ENCODE measurements at places on chromosomes 3 and 15.

- no peak for DNase-seq
Observed at GRCh38 chr15:89783861-89784685, 7.9 kb downstream of the MESP2 start.

DNA sequence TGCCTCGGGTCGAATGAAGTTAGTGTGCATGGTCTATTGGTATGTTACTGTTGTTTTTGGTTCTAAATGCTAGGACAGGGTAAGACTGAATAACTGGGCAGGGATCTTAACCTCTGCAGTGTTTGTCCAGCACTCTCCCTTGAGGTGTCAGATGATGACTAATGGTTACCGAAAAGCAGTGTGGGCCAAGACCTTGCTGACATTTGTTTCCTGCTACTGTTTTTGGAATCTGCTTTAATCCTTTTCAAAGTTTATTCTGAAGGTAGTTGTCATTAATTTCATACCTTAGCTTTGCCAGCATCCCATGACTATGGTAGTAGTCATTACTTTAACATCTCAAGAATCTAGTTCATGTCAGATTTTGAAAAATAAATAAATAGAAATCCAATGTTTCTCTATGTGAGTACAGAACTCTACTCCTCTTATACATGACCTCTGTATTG lies 117.0 kb downstream of the P3H2 start:
- no peak for DNase-seq

DNA sequence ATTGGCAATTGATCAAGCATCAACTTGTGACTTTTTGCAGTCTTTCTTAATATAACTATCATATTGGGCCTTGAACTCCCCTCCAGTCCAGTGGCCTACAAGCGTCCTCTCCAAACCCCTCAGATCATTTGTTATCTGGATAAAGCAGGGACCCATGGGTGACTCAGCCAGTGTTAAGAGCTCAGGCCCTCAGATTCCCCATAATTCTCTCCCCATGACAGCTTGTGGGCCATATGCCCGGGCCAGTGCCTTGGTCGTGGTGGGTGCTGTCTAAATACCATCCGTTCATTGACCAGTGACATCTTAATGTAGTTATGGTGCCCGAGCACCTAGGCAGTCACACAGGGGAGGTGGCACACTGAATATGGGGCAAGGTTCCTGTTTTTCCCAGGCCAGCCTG lies 18.1 kb downstream of the MCF2L2 start:
- DNase-seq: no peak

GRCh38 chr3:168066882-168067281 lies 28.8 kb downstream of the GOLIM4 start:
- no peak for DNase-seq

GRCh38 chr3:108153451-108153981 lies 62.7 kb upstream of the CD47 start:
- peak; percentile 36 for DNase-seq

DNA sequence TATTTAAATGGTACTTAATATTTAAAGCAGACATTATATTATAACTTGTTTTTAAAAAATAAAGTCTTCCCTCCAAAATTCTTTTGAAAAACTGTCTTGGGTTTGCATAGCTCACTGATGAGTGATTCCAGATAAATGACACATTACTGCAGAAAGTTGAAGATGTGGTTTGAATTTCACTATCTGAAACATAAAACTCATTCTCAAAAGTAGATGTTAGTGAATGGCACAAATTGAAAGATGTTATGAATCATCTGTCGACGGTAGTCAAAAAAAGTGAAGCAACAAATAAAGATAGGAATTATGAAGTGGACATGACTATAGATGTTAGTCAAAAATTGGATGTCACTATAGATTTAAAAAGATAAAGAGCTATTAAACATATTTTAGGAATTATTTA lies 280.5 kb downstream of the GAP43 start:
- DNase-seq: no peak

DNA sequence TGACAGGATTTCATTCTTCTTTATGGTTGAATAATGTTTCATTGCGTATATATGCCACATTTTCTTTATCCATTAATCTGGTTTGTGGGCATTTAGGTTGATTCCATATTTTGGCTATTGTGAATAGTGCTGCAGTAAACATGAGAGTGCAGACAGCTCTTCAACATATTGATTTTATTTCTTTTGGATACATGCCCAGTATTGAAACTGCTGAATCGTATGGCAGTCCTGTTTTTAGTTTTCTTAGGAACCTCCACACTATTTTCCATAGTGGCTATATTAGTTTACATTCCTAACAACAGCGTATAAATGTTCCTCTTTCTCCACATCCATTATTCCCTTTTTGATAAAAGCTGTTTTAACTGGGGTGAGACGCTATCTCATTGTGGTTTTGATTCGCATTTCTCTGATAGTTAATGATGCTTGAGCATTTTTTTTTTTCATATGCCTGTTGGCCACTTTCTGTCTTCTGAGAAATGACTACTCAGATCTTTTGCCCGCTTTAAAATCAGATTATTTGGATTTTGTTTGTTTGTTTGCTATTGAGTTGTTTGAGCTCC lies 21.7 kb downstream of the AQP9 start:
- no peak for DNase-seq

- no peak for DNase-seq
Observed at GRCh38 chr15:96418146-96418545, 87.6 kb downstream of the NR2F2 start.

DNA sequence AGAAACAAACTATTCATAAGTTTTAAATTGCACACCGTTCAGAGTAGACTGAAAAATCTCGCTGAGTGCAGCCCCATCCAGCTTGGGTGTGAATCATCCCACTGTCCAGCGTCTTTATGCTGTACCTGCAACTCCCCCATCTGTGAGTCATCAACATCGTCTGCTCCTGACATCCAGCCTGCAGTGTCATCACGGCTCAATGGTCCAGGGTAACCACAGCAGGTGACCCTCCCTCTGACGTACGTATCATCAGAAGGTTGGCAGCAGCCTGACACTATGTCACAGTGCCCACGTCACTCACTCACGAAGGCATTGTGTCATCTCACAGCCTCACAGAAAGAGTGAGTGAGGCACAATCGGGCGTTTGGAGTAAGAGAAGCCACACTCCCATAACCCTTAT lies 65.2 kb downstream of the TPRA1 start:
- no peak for DNase-seq

DNA sequence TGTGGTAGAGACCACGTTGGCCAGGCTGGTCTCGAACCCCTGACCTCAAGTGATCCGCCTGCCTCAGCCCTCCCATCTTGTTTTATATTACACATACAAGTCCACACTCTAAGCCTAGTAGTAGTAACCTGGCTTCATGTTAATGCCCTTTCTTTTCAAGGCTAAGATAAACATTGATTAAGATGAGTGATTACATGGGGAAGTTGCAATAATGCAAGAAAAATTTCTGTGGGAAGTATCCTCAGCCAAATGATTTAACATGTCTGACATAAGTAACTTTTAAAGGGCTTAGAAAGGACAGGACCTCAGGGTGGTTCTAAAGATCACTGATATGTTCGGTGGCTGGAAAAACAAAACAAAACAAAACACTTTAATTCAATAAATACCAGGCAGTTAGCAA lies 72.1 kb downstream of the SFMBT1 start:
- DNase-seq: no peak

DNA sequence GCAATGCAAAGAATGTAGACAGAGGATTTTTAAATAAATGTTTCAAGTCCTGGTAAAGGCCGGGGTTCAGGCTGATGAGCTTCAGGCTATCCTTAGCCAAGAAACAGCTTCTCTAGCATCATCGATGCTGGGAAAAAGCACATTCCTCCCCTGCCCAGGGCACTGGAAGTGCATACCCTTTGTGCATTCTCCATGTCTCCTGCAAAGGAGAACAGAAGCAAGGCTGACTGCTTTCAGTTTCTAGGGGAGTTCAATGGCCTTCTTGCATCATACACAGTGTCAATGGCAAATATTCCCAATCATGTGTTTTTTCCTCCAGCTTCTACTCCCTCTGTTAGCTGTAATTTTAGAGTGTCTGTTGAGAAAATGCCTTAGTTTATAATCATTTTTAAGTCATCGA lies 59.9 kb downstream of the GPR176 start:
- DNase-seq: no peak

DNA sequence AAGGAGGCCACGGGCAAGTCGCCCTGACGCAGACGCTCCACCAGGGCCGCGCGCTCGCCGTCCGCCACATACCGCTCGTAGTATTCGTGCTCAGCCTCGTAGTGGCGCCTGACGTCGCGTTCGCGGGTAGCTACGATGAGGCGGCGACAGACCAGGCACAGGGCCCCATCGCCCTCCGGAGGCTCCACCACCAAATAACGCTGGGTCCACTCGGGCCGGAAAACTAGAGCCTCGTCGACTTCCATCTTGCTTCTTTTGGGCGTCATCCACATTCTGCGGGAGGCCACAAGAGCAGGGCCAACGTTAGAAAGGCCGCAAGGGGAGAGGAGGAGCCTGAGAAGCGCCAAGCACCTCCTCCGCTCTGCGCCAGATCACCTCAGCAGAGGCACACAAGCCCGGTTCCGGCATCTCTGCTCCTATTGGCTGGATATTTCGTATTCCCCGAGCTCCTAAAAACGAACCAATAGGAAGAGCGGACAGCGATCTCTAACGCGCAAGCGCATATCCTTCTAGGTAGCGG lies at the start of gene EPM2AIP1:
EPM2AIP1 (minus strand) TSS at position 326 of the 520 bp plus-strand sequence; CDS start at position 272, 54 bp downstream.
- peak; percentile 35 for DNase-seq

DNA sequence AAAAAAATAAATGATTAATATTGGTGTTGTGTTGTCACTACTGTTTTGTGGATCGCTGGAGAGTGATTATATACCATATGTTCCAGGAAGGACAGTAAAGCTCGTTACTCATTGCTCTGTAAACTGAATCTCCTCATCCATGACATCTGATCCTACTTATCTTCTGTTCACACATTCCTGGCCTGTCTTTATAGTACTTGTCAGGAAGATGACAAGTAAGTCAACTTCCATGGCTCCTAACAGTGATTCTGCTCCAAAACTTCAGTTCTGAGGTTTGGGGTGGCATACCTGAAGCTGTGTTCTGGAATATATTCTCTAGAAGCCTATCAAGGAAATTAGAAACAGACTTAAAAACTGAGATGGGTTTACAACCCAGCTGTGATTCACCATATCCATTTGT lies 288.9 kb downstream of the ZBBX start:
- no peak for DNase-seq

GRCh38 chr15:37004981-37005735 lies 95.2 kb downstream of the MEIS2 start:
- no peak for DNase-seq

DNA sequence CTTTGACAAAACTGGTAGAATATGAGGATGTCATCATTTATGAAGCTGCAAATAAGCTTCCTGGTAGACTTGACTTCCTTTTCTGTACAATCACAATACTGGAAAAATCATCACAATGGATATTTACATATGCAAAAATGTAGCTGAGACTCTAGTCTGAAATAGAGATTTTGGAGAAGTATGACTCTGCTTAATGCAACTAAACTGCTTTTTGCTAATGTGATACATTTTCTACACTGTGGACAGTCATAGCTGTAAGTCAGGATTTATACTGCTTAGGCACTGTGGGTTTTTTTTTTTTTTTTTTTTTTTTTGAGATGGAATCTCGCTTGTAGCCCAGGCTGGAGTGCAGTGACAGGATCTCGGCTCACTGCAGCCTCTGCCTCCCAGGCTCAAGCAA lies 34.5 kb upstream of the ST3GAL6 start:
- DNase-seq: no peak

- DNase-seq: no peak
Observed at GRCh38 chr3:113222451-113223086, 11.2 kb downstream of the BOC start.

GRCh38 chr3:72976281-72976741 lies 20.3 kb upstream of the PPP4R2 start:
- DNase-seq: no peak

DNA sequence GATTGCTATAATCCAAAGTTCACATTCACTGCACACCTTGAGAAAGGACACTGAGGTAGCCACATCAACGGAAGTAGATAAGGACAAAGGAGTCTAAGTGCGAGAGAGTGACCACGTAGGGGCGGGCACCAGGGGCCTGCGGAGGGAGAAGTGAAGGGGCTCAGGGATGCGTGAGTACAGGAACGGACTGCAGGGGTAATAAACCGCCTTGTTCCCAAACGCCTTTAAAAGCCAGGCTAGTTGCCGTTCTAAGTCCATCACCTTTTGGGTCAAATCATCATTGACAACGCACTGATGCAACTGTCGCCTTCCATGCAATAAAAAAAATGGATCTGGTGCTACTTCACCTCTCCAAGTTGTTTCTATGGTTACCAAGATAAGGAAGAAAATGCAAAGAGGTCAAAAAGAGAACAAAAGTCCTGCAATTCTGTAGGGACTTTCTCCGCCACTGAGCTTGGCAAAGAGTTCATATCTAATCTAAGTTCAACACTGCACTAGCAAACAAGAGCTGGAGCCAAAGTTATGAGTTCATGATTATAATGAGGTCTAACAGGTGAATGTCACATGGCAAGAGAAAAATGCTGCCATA lies 32.6 kb upstream of the ATP11B start:
- no peak for DNase-seq

- DNase-seq: no peak
Observed at GRCh38 chr3:70583682-70584081, 271.2 kb upstream of the MDFIC2 start.

DNA sequence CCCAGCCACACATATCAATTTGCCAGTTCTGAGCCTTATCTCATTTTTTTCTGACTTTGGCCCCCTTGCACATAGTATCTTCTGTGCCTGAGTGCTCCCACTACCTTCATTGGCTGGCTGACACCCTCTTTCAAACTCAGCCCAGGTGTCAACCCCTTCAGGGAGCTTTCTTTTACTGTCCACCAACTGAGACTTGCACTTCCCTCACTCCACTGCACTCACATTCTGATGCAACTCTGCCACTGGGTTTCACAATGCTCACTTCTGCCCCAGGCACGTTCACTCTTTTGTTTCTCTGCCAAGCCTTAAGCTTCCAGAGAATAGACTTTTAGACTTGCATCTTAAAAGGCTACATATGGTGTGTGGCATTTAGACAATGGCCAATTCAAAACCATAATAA lies 101.5 kb upstream of the CBLB start:
- peak; percentile 4 for DNase-seq

- DNase-seq: no peak
Observed at GRCh38 chr15:39438799-39439592, 141.9 kb upstream of the THBS1 start.

- no peak for DNase-seq
Observed at GRCh38 chr15:40534371-40534770, 30.5 kb downstream of the CCDC32 start.

- DNase-seq: no peak
Observed at GRCh38 chr15:32837935-32838334, 120.1 kb downstream of the GREM1 start.

DNA sequence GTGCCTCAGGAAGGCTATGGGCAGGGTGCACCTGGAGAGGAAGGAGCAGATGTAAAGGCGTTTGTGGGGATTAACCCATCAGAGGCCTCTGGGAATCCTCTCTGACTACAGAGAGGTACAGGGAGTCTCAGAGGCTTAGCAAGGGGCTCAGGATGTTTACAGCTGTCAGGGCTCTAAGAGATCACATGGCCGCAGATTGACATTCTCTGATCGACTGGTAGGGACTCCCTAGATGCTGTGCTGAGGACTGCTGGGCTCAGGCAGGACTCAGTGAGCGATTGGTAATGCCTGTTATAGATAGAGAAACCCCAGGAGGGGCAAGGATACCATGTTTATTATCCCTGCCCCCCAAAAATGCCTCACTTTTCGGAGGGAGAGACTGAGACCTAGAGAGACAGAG lies 103.5 kb downstream of the CORO2B start:
- DNase-seq: no peak

GRCh38 chr3:56397798-56398197 lies 70.5 kb downstream of the ERC2 start:
- no peak for DNase-seq
